ENCODE measurements at places on chromosomes 2 and 18. TPM values are rescaled to one million over a fixed set of nuclear protein-coding genes. Genes with fewer than 3 reads are reported as not detected.

Gene CHST9
- 0.06 TPM for total RNA-seq

Gene UPP2
- not detected for total RNA-seq

Gene C2orf80
- total RNA-seq: not detected

Gene NETO1
- total RNA-seq: 4.9 TPM

Gene PKDCC
- total RNA-seq: 12.9 TPM

Gene CMPK2
- 4.5 TPM for total RNA-seq

Gene LYPD6B
- total RNA-seq: 8.0 TPM

Gene IL37
- total RNA-seq: not detected

Gene DUSP19
- total RNA-seq: 2.5 TPM

Gene LRRC30
- not detected for total RNA-seq

Gene PROKR1
- total RNA-seq: not detected

Gene USP14
- total RNA-seq: 16.4 TPM

Data from Daoy (cell line).